ENCODE measurements at places on chromosomes 3 and 15.

GRCh38 chr3:158267015-158267414 lies 157.1 kb downstream of the RSRC1 start:
- no peak for DNase-seq

GRCh38 chr3:14563946-14564539 lies 23.9 kb upstream of the GRIP2 start:
- no peak for DNase-seq

DNA sequence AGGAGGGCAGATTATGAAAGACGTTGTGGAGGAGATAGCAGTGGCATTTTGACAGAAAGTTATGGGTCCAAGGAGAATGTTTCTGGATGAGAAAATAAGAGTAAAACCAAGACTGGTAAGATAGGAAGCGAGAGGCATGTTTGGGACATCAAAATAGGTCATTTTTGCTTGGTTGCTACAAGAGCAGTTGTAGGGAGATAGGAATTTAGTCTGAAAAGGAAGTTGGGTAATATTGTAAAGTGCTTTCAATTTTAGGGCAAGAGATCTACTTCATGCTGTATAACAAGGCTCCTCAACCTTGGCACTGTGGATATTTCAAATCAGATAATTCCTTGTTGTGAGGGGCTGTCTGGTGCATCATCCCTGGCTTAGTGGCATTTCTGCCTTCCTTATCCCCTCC lies 118.0 kb upstream of the DPH6 start:
- no peak for DNase-seq

GRCh38 chr3:49616491-49616941 lies 57.6 kb upstream of the APEH start:
- no peak for DNase-seq

DNA sequence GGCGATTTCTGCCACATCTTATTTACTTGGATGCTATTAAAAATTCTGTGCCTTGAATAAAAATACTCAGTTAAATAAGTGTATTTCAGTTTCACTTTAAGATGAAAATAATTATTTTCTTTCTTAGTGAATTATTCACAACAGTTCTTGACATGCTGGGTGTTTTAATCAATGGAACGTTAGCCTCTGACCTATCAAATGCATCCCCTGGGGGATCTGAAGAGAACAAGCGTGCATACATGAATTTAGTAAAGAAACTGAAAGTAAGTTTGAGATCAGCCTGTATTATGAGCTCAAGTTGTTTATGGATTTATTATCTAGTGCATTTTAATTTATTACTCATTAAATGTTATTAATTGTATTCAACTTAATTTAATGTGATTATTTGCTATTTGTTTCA lies 597 bp downstream of the P2RY12 start:
- no peak for DNase-seq

DNA sequence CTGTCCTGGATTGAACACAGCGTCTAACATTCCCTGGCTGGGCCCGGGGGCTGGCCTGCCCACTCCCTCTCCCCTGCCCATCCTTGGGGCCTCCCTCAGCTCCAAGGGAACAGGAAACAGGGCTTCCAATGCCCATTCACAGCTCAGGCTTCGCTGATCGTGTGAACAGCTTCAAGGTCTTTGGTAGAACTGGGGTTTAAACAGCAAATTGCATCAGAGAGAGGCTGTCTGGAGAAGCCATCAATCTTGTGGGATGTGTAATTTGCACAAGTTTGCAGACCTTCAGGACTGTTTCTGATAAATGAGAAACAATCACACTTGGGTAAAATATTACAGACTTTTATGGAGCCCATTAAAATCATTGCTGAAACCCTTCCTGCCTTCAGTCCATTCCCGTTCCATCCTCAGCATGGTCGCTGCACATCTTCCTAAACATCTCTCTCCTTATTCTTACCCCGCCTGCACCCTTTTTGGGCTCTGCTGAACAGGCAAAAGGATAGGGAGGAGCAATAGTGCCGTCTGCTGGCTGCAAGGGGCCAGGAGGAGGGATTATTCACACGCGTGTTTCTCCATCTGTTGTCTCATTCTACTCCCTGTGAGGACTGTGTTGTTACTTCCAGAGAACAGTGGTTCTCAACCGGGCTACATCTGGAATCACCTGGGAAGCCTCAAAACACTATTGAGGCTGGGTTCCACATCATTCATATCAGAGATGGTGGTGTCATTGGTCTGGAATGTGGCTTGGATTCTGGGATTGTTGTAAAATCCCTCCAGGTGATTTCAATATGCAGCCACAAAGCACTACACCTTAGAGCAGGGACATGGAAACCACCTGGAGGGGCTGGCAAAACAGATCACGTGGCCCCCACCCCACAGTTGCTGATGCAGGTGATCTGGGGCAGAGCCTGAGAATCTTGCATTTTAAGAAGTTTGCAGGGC lies 116.3 kb downstream of the CLSTN2 start:
- DNase-seq, result no peak

DNA sequence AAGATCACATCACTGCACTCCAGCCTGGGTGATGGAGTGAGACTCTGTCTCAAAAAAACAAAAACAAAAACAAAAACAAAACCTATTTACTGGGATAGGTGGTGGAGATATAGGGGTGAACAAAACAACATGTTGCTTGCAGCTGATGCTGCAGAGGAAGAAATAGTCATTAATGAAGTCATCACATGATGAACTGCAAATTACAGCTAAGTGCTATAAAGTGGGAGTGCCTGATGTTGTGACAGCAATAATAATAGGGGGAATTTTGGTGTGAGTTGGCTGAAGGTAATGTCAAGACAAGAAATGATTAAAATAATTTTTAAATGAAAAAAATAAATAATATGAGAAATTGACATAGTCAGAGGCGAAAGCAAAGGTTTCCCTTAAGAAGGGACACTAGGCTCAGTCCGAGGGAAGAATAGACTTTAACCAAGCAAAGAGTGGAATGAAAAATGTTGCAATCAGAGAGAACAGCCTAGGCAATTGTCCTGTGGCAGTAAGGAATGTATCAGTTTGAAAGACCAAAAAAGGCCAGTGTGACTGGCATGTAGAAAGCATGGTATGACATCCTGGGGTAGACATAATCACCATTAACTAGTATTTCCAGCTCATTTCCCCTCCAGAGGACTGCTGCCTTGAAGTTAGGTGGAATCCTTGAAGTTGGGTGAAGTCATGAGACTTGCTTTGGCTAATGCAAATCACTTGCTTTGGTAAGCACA lies 14.7 kb upstream of the PIK3CB start:
- no peak for DNase-seq

- no peak for DNase-seq
These were observed 26.9 kb upstream of the TPM1 start for GRCh38 chr15:63015618-63016017.

DNA sequence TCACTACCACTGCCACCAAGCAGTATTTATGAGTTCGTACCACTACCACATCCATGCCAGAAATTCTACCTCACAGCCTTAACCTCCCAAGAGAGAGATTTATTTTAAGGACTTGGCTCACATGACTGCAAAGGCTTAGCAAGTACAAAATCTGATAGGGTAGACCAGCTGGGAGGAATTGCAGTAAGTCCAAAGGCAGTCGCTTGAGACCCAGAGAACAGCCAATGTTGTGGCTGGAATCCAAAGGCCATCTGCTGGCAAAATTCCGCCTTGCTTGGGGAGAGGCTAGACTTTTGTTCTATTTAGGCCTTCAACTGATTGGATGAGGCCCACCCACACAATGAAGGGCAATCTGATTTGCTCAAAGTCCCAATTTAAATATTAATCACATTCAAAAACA lies 101.4 kb upstream of the STT3B start:
- no peak for DNase-seq

DNA sequence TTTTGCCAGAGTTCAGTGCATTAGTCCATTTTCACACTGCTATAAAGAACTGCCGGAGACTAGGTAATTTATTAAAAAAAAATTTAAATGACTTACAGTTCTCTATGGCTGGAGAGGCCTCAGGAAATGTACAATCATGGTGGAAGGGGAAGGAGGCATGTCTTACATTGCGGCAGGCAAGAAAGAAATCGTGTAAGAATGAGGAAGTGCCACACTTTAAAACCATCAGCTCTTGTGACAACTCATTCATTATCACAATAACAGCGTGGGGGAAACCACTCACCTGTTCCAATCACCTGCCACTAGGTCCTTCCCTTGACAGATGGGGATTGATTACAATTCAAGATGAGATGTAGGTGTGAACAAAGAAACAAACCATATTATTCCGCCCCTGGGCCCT lies 1361.4 kb downstream of the NSUN3 start:
- DNase-seq, result no peak

GRCh38 chr15:68666120-68666811 lies 87.5 kb downstream of the CORO2B start:
- DNase-seq, result peak; percentile 15

DNA sequence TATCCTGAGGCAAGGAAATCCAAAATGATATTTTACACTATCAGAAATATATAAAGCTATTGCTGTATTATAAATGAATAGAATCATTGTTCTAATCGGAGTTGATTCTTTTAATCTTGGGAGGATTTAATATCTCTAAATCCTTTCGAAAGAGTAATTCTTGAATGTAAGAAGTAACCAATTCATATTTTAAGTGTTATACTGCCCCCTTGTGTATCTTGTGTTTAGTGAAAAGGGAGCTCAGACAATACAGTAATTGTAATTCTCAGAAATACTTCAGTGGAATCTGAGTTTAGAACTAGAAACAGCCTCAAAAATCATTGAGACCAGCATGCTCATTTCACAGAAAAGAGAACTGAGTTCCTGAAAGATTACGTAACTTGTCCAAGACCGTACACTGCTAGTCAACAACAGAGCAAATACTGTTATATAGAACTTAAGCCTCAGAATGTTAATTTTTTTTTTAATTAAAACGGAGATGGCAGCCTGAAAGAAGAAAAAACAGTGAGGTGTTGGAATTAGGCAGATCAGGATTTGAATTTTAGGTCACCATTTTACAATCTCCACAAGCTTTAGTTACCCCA lies 42.9 kb downstream of the PLCH1 start:
- peak; percentile 10 for DNase-seq

DNA sequence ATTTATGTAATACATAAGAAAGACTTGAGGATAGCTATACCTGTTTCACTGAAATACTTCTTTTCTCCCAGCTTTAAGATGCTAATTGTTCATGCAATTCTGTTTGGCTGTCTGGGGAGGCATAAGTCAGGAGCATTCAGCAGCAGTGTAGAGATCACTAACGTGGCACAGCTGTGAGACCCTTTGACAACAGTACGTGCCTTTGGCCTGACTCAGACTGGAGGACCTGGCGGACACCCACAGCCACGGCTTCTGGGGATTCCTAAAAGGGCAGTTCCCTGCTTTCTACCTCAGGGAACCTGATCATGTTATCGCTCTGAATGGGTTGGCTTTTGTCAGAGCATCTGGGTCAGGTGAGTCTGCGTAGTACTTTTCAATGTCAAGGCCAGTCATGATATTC lies 295.0 kb upstream of the ICE2 start:
- no peak for DNase-seq

DNA sequence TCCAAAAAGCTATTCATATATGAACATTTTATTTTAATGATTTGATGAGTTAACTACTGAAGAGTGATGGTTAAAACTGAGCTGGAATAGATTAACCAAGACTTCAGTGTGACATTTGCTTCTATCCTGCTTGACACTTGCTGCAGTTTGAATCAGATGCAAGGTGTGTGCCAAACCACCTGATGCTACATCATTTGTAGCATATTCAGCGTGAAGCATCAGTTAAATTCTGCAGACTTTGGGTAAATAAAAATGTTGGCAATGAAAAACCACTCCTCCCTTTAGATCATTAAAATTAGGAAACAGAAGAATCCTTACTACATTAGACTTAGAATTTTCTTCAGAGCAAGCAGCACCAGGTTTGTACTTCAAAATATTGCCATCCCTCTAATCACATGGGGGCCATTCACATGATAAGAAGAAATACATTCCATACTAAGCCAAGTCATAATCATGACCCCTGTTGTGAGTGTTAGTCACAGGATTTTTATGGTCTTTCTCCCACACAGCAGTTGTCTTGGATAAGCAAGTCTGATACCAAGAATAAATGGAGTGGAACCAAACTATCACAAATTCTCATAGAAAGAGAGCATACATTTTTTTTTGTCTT lies 160.7 kb upstream of the TNIK start:
- no peak for DNase-seq

- DNase-seq, result no peak
These were observed 550.0 kb upstream of the ALCAM start for GRCh38 chr3:104816716-104817115.

DNA sequence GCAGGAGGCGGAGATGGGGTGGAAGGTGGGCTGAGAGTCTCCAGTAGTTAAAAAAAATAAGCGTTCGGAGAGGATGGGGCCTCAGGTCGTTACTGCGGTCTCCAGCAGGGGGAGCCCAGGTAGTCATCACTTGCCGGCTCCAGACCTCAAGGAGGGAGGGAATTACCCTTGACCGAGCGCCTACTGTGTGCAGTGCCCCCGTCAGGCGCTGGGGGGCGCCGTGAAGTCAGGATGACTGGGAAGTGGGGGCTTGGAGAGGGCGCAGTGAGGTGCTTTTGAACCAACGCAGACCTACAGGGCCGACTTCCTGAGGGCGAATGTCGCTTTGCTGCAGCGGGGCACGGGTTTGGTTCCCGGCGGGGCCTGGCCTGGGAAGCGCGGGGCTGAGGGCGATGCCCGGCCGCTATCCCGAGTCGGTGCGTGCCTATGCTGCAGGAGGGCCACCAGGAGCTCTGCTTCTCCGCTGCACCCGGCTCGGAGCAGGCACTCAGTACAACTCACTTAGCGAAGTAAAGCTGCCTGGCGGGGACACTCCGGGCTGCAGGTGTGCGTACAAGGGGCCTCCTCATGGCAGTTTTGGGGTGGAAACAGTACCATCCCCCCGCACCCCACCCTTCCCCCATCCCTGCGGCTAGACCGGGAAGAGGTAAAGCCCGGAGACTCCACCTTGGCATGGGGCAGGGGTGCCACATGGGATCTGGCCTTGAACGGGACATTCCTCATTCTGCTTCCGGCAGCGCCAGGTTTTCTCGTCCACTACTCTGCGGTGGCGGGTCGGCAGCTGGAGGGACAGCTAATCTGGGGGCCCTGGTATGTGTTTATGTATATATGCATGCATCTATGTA lies 79.8 kb downstream of the RHCG start:
- DNase-seq, result peak; percentile 61

GRCh38 chr3:107916171-107916570 lies 174.7 kb downstream of the CD47 start:
- DNase-seq, result no peak

- DNase-seq, result no peak
These were observed 3.9 kb downstream of the ZNF197 start for GRCh38 chr3:44628716-44629115.
